ENCODE measurements at places on chromosomes 4 and X.

- DNase-seq, result no peak
These were observed 154.1 kb upstream of the CXCL13 start for GRCh38 chr4:77451530-77451929.

DNA sequence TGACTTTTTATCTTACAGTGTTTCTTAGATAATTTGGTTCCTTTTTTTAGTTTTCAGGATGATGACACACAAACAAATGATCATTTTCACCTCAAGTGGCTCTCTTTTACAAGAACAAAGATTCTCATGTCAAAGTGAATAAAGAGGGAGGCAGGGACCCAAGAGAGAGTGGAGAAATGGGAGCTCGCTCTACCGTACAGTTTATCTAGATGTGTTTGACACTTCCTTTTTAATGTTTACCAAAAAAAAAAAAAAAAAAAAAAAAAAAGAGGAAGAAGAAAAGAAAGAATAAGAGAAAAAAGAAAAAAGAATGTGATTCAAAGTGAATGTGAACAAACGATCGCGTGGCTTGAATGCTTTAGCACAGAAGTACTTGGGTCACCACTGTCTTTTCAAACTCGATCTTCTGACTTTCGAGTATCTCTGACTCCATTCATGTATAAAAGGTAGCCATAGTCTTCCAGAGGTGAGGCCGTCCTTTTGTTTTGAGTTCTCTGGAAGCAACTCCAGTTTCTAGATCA, 75.6 kb upstream of the GRXCR1 start:
- no peak for DNase-seq

DNA sequence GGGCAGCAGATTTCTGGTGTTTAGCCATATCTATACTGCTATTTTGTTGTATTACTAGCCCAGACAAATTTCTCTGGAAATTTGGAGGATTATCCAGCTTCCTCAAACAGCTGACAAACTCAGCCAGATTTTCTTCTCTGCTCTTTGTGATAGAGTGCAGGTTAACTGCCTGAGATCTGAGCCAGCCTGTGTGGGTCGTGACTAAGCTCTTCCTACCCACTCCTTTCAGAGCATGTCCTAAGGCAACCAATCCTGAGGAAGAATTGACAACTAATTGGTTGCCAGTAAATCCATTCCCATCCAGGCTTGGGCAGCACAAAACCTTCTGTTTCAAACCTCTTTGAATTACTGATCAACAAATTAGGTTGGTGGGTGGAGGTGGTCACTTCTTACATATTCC, 2.5 kb upstream of the GABRA2 start:
- no peak for DNase-seq

DNA sequence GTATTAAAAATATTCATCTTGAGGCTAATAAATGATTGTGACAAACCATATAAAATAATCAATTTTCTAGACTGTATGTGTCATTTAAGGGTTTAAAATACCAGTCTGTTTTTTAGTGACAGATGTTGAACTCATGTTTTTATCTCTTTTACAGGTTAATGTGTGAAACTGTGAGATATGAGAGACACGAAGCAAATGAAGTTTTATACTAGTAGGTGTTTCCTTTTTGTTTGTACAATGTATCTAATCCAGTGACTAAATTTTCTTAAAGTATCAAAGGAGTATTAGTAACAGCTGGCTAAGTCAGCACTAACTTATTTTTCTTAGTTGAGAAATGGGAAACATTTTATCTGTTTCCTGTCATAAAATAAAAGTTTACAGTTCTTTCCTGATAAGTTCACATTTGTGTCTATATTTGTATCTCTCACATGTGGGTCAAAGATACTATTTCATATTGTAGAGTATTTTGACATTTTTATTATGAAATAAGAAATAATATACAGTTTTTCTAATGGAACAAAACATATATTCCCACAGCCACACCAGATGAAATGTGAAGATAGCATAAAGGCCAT, 90.3 kb downstream of the RAPGEF2 start:
- DNase-seq, result no peak

GRCh38 chr4:6716018-6716911, at the start of gene BLOC1S4:
Gene BLOC1S4, plus strand, starts transcription at chr4:6716174. Its CDS starts 36 bp downstream, at chr4:6716210.
- peak; percentile 89 for DNase-seq

DNA sequence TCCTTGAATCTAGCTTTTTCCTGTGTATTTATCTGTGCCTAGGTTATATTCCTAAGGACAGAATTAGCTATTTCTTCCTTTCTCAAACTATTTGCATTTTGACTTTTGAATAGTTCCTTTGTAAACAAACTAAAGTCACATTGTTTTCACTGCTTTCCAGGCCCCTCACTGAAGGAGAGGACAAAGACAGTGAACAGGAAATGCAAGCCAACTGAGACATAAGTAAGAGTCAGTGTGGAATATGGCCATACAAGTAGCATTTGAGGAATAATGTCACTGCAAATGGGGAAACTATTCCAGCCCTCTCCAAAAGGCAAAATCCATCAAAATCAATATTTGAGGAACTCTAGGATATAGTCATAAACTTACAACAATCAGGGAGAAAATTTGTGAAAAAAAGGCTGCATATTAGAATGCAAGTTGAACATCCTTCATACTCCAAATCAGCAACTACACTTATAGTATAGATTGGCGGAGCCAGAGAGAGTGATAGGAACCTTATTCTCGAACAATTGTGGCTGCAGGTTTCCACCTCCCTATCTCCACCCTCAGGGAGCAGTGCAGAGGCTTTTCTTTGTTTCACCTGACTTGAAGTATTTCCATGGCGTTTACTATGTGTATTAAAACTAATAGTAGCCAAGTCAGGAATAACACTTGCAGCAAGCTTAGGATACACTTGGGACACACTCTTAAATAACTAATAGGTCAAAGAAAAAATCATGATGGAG, 1110.4 kb upstream of the ADGRL3 start:
- no peak for DNase-seq

GRCh38 chr4:100059467-100059866, 109.4 kb upstream of the H2AZ1 start:
- DNase-seq, result no peak

- no peak for DNase-seq
These were observed 270.1 kb downstream of the TMA16 start for GRCh38 chr4:163764569-163764968.

DNA sequence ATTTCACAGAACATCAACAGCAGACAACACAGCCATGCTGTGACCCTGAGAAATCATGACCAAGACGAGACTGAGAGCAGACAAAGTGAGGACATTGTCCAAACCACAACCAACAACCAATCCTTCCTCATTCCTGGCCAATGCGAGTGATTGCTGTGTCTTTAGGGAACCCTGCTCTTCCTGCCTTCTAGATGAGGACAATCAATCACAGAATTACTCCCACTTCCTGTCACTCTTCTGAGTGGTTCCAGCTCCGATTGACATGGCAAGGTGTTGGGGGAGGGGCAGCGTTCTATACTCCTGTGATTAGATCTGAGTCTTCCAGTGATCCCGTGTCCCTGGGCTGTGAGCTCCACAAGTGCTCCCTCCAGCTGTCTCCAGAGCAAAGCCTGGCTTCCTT, 227.8 kb downstream of the STIM2 start:
- DNase-seq, result no peak

DNA sequence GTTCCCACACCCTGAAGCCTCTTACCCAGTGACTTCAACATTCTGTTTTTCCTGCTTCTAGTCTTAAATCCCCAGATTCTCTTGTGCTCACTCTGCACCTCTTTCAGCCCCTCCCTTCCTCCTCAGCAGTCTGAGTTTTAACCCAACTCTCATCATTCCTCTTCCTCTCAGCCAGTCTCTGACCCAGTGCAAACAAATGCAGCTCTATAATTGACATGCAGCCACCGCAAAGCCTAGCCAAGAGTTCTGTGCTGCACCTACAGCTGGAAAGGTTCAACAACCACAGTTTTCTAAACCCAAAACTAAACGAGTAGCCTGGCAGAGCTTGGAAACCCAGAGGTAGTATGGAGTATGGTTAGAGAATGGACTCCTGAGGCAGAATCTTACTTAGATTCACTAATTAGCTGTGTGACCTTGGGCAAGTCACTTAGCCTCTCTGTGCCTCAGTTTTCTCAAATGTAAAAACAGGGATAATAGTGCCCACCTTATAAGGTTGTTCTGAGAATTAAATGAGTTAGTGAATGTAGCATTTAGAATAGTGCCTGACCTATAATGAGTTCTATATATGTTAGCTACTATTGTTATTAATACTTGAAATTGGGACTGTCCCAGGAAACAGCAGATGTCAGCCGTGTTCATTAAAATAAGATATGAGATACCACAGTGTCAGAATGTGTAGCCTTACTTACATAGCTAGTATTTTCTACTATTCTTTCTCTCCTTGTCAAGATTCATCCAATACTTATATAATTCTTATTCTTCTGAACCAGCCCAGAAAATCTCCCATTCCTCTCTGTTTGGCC, 3.5 kb downstream of the TMEM154 start:
- DNase-seq, result no peak

- DNase-seq, result peak; percentile 19
These were observed 848 bp downstream of the RAB9A start for GRCh38 chrX:13689741-13690211.
